ENCODE measurements at places on chromosomes 1 and 21.

- DNase-seq, result no peak
These were observed 1.1 kb downstream of the TFAP2E start for GRCh38 chr1:35574125-35574654.

GRCh38 chr1:190129366-190129765, 348.3 kb downstream of the BRINP3 start:
- DNase-seq, result no peak

DNA sequence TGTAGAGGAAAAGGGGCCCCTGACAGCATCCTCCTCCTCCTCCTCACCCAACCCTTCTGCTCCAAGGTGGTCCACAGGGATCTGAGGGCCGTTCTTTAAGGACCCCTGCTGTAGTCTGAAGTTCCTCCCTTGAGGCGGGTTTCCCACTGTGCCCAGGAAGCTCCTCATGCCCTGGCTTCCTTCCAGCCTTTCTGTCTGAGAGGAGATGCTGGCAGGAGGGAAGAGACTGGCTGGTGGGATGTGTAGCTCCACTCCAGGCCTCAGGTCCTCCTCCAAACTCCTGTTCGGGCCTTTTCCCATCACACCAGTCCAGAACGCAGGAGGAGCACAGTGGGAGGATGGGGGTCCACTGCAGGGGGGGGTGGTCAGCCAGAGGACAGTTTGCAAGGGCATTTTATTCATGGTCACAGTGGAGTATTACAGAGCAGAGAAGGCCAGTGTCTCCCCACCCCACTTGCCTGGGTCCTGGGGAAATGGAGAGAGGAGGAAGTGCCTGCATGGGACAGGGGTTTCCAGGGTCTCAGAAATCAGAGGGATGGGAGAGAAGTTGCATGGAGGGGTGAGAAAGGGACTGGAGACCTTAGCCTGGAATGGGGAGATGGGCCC, 7.8 kb downstream of the ETV3L start:
- DNase-seq, result no peak

GRCh38 chr1:32868085-32868484, 2.6 kb downstream of the FNDC5 start:
- no peak for DNase-seq

DNA sequence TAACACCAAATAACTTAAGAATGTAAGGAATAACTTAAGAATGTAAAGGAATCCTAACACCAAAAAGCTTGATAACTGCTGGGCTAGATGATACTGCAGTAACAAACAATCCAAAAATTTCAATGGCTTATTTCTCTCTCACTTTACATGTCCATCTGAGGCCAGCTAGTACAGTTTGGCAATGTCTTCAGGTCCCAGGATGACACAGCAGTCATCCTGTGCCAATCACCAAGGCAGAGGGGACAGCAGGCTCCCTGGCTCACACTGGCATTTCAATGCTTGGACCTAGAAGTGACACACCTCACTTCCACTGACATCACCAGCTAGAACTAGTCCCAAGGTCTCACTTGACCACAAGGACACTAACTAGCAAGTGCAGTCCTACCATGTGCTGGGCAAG, 15.3 kb downstream of the DNAJC11 start:
- DNase-seq, result no peak

GRCh38 chr1:98044766-98045165, 123.9 kb upstream of the DPYD start:
- DNase-seq, result no peak

GRCh38 chr1:1609822-1610485, 5.3 kb upstream of the MIB2 start:
- DNase-seq, result no peak

DNA sequence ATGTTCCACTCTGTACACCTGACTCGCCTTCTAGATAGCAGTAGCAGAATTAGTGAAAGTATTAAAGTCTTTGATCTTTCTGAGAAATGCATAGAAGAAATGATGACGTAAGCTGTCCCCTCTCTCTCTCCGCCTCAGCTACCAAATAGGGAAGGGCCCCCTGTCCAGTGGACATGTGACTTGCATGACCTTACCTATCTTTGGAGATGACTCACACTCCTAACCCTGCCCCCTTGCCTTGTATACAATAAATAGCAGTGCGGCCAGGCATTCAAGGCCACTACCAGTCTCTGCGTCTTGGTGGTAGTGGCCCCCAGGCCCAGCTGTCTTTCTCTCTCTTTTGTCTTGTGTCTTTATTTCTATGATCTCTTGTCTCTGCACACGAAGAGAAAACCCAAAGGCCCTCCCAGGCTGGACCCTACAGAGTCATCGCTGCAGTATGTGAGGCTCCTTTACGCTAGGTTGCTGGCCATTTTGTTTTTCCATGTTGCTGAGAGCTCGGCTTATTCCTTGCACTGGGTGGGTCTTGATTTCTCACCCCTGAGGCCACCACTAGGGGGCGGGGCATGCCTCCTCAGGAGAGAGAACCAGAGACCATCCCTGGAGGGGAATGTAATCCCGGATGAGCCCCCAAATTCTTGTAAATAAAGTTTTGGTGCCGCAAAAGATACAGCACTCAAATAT, 16.0 kb upstream of the ZBTB8B start:
- no peak for DNase-seq

DNA sequence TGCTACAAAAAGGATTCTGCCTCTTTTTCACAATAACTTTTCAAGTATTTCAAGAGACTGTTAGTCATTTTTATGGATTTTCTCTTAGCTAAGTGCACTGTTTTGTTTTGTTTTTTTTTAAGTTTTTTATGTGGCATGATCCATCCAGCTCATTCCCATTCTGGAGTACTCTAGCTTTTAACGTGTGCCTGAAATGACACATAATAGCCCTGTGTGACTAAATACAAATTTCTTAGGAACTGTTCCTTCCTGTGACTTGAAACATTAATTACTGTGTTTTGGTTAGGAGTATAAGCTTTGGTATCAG, 143.9 kb downstream of the HS2ST1 start:
- DNase-seq, result no peak

GRCh38 chr1:156284757-156285156, 632 bp downstream of the TMEM79 start:
- DNase-seq, result no peak

GRCh38 chr1:186985889-186986491, 157.2 kb downstream of the PLA2G4A start:
- DNase-seq, result no peak
